ENCODE measurements at places on chromosomes 7 and 10. TPM values are rescaled to one million over a fixed set of nuclear protein-coding genes. Genes with fewer than 3 reads are reported as not detected.

DNA sequence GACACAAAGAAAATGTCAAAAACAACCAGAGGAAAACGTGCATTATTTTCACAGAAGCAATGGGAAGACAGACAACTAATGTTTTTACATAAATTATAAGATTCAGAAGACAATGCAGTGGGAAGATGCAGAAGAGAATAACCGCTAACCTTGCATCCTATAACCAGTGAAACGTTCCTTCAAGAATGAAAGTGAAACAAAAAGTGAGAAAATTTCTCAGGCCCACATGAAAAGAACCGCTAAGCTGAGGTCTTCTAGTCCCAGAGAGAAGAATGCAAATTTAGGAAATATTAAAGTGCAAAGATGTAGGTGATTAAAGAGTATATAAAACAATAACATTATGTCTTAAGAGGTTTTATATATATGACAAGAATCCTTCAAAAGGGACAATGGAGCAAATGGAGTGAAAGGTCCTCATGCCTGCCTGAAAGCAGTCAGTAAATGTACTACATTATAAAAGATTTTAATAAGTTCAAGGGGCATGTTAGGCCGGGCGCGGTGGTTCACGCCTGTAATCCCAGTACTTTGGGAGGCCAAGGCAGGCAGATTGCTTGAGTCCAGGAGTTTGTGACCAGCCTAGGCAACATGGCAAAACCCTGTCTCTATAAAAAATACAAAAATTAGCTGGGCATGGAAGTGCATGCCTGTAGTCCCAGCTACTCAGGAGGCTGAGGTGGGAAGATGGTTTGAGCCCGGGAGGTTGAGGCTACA is 43.1 kb upstream of the DDC start:
- H3K4me1 ChIP-seq: no peaks in the 10 kb centered on the region
- no peaks in the 10 kb centered on the region for H3K27me3 ChIP-seq
- no peak overlapping the region for H3K27ac ChIP-seq
- DNase-seq: no peak
- H3K4me3 ChIP-seq: no peak overlapping the region

The LRRTM3 gene
- not detected for total RNA-seq

The CCDC201 gene
- total RNA-seq: not detected

DNA sequence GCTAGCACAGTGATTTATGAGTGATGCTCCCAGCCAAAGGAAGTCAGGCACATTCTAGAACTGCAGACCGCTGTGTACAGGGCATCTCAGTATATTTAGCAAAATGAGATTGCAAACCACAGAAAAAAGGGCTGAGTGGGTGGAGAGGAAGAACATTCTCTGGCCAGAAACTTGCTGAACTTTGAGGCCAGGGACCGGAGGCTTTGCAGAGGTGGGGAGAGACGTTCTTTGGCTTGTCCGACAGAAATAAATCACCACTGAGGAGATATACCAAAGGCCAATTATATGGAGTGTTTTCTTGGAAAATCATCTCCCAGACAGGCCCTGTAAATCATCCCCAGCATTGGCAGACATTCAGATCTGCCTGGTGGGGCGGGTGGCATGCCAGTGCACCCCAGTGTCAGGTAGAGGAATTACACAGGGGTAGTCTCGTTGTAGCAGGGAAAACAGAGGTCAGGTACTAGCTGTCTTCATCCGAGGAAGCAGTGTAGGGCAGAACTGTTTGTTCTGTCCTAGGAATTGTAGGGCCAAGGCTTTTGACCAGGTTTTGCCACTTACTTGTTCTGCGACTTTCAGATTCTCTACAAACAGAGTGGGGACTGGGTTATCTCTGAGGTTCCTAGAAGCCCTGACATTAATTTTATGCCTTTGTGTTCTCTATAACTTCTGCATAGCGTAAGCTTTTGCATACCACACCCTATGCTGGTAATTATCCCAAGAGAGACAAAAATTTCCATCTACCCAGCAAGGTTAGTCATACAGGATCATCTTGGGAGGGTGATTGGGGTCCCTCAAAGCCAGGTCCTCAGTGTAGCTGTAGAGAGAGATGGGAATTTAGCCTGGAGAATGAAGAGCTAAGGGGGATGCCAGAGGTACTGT is 655.6 kb downstream of the LRMDA start:
- no peak overlapping the region for H3K27ac ChIP-seq
- no peaks in the 10 kb centered on the region for H3K4me1 ChIP-seq
- no peaks in the 10 kb centered on the region for H3K27me3 ChIP-seq
- H3K4me3 ChIP-seq: no peak overlapping the region
- H3K36me3 ChIP-seq: no peaks in the 10 kb centered on the region
- DNase-seq: no peak

DNA sequence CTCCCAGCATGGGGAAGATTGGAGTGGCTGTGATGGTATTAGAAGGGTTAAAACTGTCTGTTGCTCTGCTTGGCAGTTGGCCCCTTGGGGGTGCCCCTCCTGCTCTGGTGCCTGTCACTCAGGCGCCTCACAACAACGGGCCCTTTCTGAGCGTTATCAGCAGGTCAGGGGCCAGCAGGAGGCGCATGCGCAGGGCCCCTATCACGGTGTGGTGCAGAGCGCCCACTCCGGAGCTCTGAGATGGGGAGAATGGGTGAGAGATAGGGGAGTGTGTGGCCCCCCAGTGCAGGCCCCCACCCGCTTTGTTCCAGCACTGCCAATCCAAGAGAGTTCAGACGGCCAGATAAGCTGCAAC is 24.8 kb downstream of the GBX1 start:
- no peak overlapping the region for H3K27ac ChIP-seq
- DNase-seq: no peak
- H3K4me3 ChIP-seq: no peak overlapping the region
- H3K27me3 ChIP-seq: no peaks in the 10 kb centered on the region

The SFRP4 gene
- 27.2 TPM for total RNA-seq

GRCh38 chr7:129773871-129774270 is 162.4 kb downstream of the NRF1 start:
- DNase-seq: no peak
- H3K4me3 ChIP-seq: no peak overlapping the region
- H3K4me1 ChIP-seq: no peaks in the 10 kb centered on the region
- no peaks in the 10 kb centered on the region for H3K27me3 ChIP-seq
- H3K27ac ChIP-seq: no peak overlapping the region

The NPC1L1 gene
- 0.16 TPM for total RNA-seq

GRCh38 chr10:3389130-3389529 is 216.5 kb upstream of the PITRM1 start:
- no peaks in the 10 kb centered on the region for H3K4me1 ChIP-seq
- H3K4me3 ChIP-seq: no peak overlapping the region
- H3K27me3 ChIP-seq: no peaks in the 10 kb centered on the region
- no peaks in the 10 kb centered on the region for H3K36me3 ChIP-seq

- no peak overlapping the region for H3K27ac ChIP-seq
- H3K36me3 ChIP-seq: no peaks in the 10 kb centered on the region
- H3K27me3 ChIP-seq: no peaks in the 10 kb centered on the region
- no peak for DNase-seq
- no peaks in the 10 kb centered on the region for H3K4me1 ChIP-seq
These were observed 148.6 kb downstream of the IMMP2L start for GRCh38 chr7:111413739-111414138.

The FAM171A1 gene
- 9.5 TPM for total RNA-seq

DNA sequence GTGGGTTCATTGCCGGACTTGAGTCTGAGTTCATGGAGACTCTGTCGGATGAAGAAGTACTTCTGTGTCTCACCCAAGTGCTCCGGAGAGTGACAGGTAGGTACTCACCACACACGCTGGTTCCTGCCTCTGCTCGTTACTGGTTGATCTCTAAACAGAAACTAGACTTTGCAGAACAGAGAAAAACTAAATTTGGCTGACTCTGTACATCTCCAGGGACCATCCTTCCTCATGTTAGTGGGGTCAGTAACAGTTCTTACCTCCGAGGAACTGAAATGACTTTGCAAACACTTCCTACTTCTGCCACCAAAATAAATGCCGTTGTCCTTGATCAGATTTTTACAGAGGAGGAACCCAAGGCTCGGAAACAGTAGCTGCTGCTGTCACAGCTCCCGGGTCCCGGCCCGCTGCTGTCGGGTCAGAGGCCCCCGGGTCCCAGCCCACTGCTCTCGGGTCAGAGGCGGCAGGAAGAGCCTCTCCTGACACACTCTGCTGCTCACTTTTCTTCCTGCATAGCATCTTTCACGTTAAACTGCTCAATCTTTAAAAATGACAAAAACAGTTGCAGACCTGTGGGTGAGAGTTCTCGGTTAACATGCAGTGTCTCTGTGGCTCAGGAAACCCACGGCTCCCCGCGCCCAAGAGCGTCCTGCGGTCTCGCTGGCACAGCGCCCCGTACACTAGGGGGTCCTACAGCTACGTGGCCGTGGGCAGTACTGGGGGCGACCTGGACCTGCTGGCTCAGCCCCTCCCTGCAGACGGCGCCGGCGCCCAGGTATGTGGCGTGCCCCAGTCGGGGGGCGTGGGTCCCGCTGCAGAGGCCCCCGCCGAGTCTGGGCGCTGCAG is 4.8 kb upstream of the MTG1 start:
- H3K4me1 ChIP-seq: no peaks in the 10 kb centered on the region
- H3K27ac ChIP-seq: no peak overlapping the region
- H3K36me3 ChIP-seq: no peaks in the 10 kb centered on the region
- no peak for DNase-seq

GRCh38 chr10:15374156-15374555 is 3.1 kb upstream of the FAM171A1 start:
- H3K27ac ChIP-seq: no peak overlapping the region
- no peaks in the 10 kb centered on the region for H3K4me1 ChIP-seq
- H3K4me3 ChIP-seq: no peak overlapping the region
- no peaks in the 10 kb centered on the region for H3K36me3 ChIP-seq
- DNase-seq: no peak

DNA sequence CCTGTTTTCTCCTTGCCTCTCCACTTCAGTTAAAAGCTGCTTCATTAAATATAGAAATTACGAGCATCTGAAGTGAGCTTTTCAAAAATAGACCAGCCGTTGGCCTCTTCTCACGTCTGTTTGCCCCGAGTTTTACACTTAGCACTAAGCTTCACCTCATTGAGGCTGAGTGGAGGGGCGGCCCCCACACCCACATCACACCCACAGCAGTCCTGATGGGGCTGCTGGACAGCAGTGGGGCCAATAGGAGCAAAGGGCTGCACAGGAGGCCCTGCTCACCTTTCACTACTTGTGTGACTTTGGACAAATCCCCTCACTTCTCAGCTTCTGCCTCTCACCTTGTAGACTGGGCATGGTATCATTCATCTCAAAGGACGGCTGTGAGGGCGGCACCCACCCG is 677.8 kb downstream of the SDK1 start:
- H3K27ac ChIP-seq: no peak overlapping the region
- no peaks in the 10 kb centered on the region for H3K36me3 ChIP-seq
- DNase-seq: no peak
- no peaks in the 10 kb centered on the region for H3K4me1 ChIP-seq

GRCh38 chr7:157088136-157088535 is 50.6 kb upstream of the UBE3C start:
- no peak overlapping the region for H3K27ac ChIP-seq
- H3K36me3 ChIP-seq: no peaks in the 10 kb centered on the region
- H3K4me3 ChIP-seq: no peak overlapping the region
- DNase-seq: no peak

DNA sequence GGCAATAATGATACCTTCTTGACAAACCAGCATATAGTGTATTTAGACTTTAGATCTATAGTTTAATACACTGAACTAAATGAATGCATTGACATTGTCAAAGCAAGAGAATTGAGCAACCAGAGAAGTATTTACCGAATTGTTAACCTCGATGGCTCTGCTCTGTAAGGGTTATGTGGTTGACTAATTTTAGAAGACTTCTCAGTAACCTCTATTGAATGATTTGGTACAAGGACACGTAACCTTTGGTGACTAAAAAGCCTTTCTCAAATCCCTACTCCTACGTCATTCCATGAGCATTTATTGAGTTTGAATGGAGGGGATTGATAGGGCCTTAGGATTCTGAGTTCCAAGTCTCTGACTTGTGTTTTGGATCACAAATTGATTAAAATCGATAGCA is 67.6 kb downstream of the MDFIC start:
- H3K36me3 ChIP-seq: no peaks in the 10 kb centered on the region
- H3K27ac ChIP-seq: no peak overlapping the region
- H3K27me3 ChIP-seq: no peaks in the 10 kb centered on the region

- no peak within 1 kb of the TSS for H3K27ac ChIP-seq
- H3K4me3 ChIP-seq: no peak within 1 kb of the TSS
- no peaks in the 10 kb centered on the region for H3K36me3 ChIP-seq
- DNase-seq: no peak
- no peaks in the 10 kb centered on the region for H3K4me1 ChIP-seq
These were observed at the start of gene CALHM3 for GRCh38 chr10:103479135-103479534. Gene CALHM3, minus strand, starts transcription at chr10:103479240. Its CDS starts 208 bp downstream, at chr10:103479032.

GRCh38 chr7:55100544-55101327 is 81.9 kb downstream of the EGFR start:
- H3K36me3 ChIP-seq: no peaks in the 10 kb centered on the region
- peak overlapping the region; percentile 79 for H3K27ac ChIP-seq
- no peak overlapping the region for H3K4me3 ChIP-seq
- no peak for DNase-seq

The HECTD2 gene
- 19.0 TPM for total RNA-seq

GRCh38 chr7:117827862-117828261 is 45.4 kb downstream of the CTTNBP2 start:
- H3K36me3 ChIP-seq: no peaks in the 10 kb centered on the region
- no peaks in the 10 kb centered on the region for H3K27me3 ChIP-seq
- DNase-seq: no peak
- H3K4me1 ChIP-seq: no peaks in the 10 kb centered on the region
- no peak overlapping the region for H3K27ac ChIP-seq
- H3K4me3 ChIP-seq: no peak overlapping the region

DNA sequence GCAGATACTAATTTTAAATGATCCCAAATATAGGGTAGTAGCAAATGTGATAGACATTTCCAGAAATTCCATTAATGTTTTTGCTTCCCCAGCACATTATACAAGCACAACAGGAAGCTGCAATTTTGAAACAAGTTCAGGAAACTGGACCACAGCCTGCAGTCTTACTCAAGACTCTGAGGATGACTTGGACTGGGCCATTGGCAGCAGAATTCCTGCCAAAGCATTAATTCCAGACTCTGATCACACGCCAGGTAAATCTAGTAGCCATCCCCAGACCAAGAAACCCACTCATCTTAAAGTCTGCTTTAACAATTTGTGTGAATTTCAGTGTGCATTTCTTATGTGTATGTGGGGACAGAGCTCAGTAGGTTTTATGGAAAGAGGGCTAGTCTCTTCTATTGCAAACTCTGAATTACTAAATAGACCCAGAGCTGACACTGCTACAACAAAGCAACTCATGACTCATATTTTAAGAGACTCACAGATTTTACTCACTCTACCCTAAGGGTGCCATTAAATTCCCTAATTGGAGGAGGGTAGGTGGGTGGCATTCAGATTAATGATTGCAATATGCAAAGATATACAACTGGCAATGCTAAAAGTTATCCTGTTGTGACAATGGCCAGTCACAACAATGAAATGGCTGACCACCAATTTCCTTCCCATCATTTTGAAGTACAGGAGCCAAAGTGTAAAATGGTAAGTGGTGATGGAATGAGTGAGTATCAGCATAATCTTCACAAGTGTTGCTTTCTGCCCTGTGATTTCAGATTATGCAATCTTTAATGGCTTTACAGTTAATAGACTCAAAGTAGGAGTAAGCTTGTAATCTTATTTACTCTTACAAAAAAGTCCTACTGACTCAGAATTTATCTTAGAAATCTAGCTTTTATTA is 317.6 kb upstream of the PLXDC2 start:
- no peaks in the 10 kb centered on the region for H3K36me3 ChIP-seq
- H3K4me1 ChIP-seq: no peaks in the 10 kb centered on the region
- no peak overlapping the region for H3K4me3 ChIP-seq
- H3K27me3 ChIP-seq: no peaks in the 10 kb centered on the region
- no peak for DNase-seq
